Naive thymus-derived CD8-positive, alpha-beta T cell (primary cell): ENCODE measurements at places on chromosomes 3 and 15.

- no peak for DNase-seq
Measured at GRCh38 chr3:40118091-40118490, 191.4 kb upstream of the EIF1B start.

GRCh38 chr3:32137870-32138269 is 31.4 kb downstream of the GPD1L start:
- DNase-seq: no peak

GRCh38 chr15:87930457-87930856 is 326.1 kb downstream of the NTRK3 start:
- DNase-seq: no peak

GRCh38 chr3:126306397-126306796 is 50.8 kb downstream of the KLF15 start:
- DNase-seq: no peak

DNA sequence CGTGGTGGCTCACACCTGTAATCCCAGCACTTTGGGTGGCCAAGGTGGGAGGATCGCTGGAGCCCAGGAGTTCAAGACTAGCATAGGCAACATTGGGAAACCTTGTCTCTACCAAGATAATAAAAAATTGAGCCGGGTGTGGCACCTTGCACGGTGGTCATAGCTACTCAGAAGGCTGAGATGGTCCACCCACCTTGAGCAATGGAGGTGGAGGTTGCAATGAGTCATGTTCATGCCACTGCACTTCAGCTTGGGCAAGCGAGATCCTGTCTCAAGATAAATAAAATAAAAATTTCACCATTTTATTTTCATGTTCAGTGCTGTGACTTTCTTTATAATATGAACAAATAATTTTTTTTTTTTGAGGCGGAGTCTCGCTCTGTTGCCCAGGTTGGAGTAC is 12.5 kb downstream of the MAPK6 start:
- no peak for DNase-seq
